ENCODE measurements at places on chromosomes 3 and 15.
A peak's percentile ranks its signal among the peaks of the same experiment; 100 is the strongest.

DNA sequence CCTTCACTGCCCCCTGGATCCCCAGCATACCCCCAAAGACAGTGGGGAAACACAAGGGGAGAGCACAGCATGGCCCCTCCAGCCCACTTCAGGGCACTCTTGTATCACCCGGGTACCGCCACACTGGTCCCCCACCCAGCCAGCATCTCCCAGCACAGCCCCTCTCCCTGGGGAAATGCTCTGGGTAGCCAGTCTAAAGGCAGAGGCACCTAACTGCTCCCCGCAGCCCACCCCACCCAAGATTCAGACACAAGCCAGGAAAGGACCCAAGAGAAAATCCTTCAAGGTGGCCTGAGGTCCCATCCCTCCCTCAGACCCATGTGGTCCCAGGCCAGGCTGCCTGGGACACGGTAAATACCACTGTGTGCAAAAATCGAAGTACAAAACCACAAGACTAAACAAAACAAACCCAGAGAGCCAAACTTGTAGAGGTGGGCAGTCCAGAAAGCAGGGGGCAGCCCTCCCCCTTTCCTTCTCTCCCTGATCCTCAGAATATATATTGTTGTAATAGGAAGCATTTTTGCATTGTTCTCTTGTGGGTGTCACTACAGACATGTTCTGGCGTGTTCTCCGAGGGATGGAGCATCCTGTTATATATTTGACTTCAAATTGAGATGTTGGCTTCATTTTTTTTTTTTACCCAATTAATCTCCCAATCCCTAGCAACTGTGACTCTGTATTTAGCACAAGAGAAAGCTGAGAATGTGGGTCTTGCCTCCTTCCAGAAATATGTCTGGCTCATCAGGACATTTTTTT, 51.7 kb downstream of the GRIP2 start:
- DNase-seq = no peak

GRCh38 chr15:68354923-68355322, 77.0 kb downstream of the ITGA11 start:
- no peak for DNase-seq

- DNase-seq = peak; percentile 31
These were observed 733 bp downstream of the RNF111 start for GRCh38 chr15:58988006-58988785.

DNA sequence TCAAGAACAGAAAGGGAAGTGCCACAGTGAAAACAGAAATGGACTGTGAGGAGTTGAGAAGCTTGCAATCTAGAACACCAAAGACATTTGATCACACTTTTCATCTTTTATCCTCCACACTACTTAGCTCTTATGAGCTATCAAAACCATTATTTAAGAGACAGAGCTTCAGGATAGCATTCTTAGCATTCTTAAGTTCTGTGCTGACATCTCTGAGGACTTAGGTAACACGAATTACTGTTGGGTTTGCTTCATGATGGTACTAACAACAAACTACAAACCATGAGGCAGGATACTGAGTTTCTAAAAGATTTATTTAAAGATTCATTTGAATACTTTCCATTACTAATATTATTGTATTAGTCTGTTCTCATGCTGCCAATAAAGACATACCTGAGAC, 1038.6 kb downstream of the TUSC7 start:
- DNase-seq = no peak

- no peak for DNase-seq
These were observed 2.4 kb downstream of the MB21D2 start for GRCh38 chr3:192915304-192915703.

GRCh38 chr15:27214961-27215360, 244.0 kb downstream of the GABRG3 start:
- no peak for DNase-seq
